Mesothelial cell of epicardium (in vitro differentiated cells): ENCODE measurements at places on chromosomes 12 and 14.

- DNase-seq, result no peak
- H3K36me3 ChIP-seq, result no peaks in the 10 kb centered on the region
- no peaks in the 10 kb centered on the region for H3K27me3 ChIP-seq
- H3K27ac ChIP-seq, result peak overlapping the region; percentile 62
Observed at GRCh38 chr12:75635606-75636444, 124.4 kb upstream of the KRR1 start.

- H3K4me3 ChIP-seq, result peak overlapping the region; percentile 84
- H3K27ac ChIP-seq, result peak overlapping the region; percentile 95
- H3K4me1 ChIP-seq, result peaks cover 54% of the 10 kb centered on the region
- no peak for DNase-seq
Observed at GRCh38 chr14:21102521-21103410, 1.9 kb downstream of the TMEM253 start.

- H3K36me3 ChIP-seq, result peaks cover 7% of the 10 kb centered on the region
- H3K4me3 ChIP-seq, result no peak overlapping the region
- peaks cover 3% of the 10 kb centered on the region for H3K4me1 ChIP-seq
- H3K27me3 ChIP-seq, result no peaks in the 10 kb centered on the region
Observed at GRCh38 chr14:31590206-31590605, 29.0 kb downstream of the NUBPL start.

GRCh38 chr14:75521415-75522199 lies 662 bp upstream of the BATF start:
- H3K36me3 ChIP-seq, result no peaks in the 10 kb centered on the region
- peak overlapping the region; percentile 52 for H3K4me3 ChIP-seq
- peak overlapping the region; percentile 89 for H3K27ac ChIP-seq
- DNase-seq, result no peak
- no peaks in the 10 kb centered on the region for H3K27me3 ChIP-seq

- no peak overlapping the region for H3K4me3 ChIP-seq
- no peak for DNase-seq
- no peaks in the 10 kb centered on the region for H3K27me3 ChIP-seq
- H3K4me1 ChIP-seq, result peaks cover 2% of the 10 kb centered on the region
Observed at GRCh38 chr12:64122154-64122553, 99.9 kb downstream of the KICS2 start.

DNA sequence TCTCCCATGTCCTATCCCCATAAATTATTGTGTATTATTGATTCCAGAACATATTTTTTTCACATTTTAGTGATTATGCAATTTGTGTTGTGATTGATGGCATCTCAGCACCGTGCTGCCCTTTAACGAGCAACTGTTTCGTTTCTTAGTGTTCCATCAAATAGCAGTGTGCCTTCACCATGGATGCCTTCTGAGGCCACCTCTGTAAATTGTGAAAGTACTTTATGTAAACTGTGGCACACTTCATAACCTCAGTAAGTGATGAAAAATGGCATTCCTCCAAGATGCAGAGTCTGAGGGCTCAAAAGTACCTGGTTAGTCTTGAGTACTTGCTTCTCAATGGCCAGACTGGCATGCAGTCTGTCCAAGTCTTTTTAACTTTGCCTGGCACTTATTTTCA lies 8.2 kb downstream of the CHST11 start:
- no peaks in the 10 kb centered on the region for H3K36me3 ChIP-seq
- H3K27ac ChIP-seq, result no peak overlapping the region
- DNase-seq, result no peak
- peaks cover 10% of the 10 kb centered on the region for H3K4me1 ChIP-seq
- no peak overlapping the region for H3K4me3 ChIP-seq

- DNase-seq, result peak; percentile 85
- peak overlapping the region; percentile 85 for H3K4me3 ChIP-seq
- peaks cover 69% of the 10 kb centered on the region for H3K27me3 ChIP-seq
- no peaks in the 10 kb centered on the region for H3K36me3 ChIP-seq
- H3K27ac ChIP-seq, result peak overlapping the region; percentile 57
Observed at GRCh38 chr14:26598081-26598671, 343 bp upstream of the NOVA1 start.

GRCh38 chr12:78057075-78057474 lies 226.4 kb downstream of the NAV3 start:
- H3K27ac ChIP-seq, result no peak overlapping the region
- H3K27me3 ChIP-seq, result no peaks in the 10 kb centered on the region
- no peaks in the 10 kb centered on the region for H3K36me3 ChIP-seq
- no peak overlapping the region for H3K4me3 ChIP-seq
- DNase-seq, result no peak
- peaks cover 12% of the 10 kb centered on the region for H3K4me1 ChIP-seq

DNA sequence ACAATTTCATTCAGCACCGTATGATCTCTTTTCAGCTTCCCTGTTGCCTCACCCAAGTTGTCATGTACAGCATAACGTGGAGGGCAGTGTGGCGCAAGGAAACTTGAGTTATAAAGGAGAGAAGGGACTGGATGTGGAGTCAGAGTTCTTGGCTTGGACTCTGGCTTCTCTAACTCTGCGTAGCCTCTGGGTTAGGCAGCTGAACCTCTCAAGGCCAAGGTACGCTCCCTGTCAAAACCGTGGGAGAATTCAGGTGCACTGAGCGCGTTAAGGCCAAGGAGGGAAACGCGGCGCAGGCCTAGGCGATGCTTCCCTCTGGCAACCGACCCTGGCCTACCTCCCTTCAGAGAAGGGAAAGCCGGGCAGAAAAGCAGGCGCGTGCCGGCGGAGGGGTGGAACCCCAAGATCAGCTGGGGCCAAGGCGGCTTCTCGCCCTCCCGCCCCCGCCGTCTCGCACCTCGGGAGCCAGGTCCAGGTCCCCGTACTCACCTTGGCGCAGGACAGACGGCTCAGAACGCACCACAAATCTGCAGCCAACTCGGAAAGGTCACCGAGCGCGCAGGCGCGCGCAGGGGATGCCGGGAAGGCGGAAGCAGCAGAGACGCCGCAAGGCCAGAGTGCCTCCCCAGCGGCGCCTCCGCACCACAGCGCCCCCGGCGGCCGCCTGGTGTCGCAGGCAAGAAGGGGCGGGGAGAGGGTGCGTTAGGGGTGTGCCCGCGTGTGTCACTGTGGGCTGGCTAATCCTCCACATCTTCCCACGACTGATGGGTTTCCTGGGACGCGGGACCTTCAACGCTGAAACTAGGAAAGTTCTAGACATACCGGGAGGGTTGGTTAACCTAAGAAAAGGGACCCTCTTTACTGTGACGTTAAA lies 7.0 kb upstream of the TDRD9 start:
- H3K4me1 ChIP-seq, result peaks cover 20% of the 10 kb centered on the region
- DNase-seq, result peak; percentile 91
- peak overlapping the region; percentile 91 for H3K4me3 ChIP-seq
- H3K27ac ChIP-seq, result peak overlapping the region; percentile 93

- peaks cover 16% of the 10 kb centered on the region for H3K27me3 ChIP-seq
- H3K4me3 ChIP-seq, result no peak overlapping the region
- no peak overlapping the region for H3K27ac ChIP-seq
- DNase-seq, result no peak
Observed at GRCh38 chr12:94276725-94277124, 128.3 kb downstream of the PLXNC1 start.

GRCh38 chr14:23481979-23482822 lies 12.7 kb downstream of the NGDN start:
- DNase-seq, result no peak
- peaks cover 5% of the 10 kb centered on the region for H3K36me3 ChIP-seq
- no peaks in the 10 kb centered on the region for H3K27me3 ChIP-seq
- H3K4me1 ChIP-seq, result peaks cover 18% of the 10 kb centered on the region
- peak overlapping the region; percentile 23 for H3K27ac ChIP-seq

GRCh38 chr12:1320021-1320420 lies 274.4 kb downstream of the FBXL14 start:
- H3K36me3 ChIP-seq, result peaks cover 10% of the 10 kb centered on the region
- peaks cover 25% of the 10 kb centered on the region for H3K4me1 ChIP-seq
- H3K4me3 ChIP-seq, result no peak overlapping the region
- no peaks in the 10 kb centered on the region for H3K27me3 ChIP-seq
- no peak for DNase-seq
- no peak overlapping the region for H3K27ac ChIP-seq
